Glomerular endothelial cell (primary cell): ENCODE measurements at places on chromosomes 6 and 20.

DNA sequence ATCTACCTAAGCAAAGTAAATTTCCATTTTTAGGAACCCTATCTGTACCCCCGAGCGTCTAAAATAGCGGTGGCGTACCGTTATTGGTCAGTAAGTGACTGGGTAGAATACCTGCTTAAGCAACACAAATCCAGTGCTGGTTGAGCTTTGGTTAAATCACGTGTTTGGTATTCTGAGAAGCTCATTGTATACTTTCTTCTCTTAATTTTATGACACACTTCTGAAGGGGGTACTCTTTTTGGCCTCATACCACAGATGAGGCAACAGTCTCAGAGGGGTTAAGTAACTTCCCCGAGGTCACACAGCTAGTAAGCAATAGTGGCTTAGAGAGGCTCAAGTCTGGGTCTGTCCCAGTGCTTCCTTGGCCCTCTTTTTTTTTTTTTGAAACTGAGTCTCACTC, 151.2 kb downstream of the TFAP2C start:
- no peak for DNase-seq

DNA sequence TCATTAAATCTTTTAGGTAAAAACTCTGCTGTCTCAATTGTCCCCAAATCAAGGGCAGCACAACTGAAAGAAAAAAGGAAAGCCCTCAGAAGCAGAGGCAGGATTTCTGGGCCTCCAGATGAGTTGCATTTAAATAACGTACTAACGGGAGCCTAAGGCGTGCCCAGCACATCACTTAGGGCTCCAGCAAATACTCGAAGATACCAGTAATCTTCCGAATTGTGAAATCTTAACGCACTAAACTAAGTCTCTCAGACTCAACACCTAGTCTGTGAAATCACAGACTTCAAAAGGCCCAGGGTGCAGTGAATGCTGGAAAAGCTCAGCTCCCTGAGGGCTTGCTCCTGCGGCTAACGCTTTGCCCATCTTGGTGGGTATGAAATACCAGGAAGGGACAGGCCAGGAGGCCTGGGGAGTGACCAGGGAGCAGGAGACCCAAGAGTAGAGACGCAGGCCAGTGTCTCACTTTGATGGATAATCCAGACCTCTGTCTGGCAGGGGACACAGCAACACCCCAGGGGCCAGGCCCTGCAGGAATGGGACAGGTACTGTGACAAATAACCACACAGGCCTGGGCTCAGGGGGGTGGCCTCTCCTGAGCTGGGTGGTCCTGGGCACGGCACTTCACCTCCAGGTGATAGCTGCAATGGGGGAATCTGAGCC, 36.4 kb downstream of the RRBP1 start:
- DNase-seq, result no peak

GRCh38 chr20:2751347-2751877, 49.0 kb downstream of the CPXM1 start:
- DNase-seq, result no peak

- DNase-seq, result peak; percentile 51
These were observed 33.7 kb downstream of the ADGRF5 start for GRCh38 chr6:46888031-46888430.

- DNase-seq, result no peak
These were observed 7.6 kb upstream of the SRSF3 start for GRCh38 chr6:36586606-36587005.

- DNase-seq, result no peak
These were observed 165.4 kb upstream of the CITED2 start for GRCh38 chr6:139539852-139540251.

DNA sequence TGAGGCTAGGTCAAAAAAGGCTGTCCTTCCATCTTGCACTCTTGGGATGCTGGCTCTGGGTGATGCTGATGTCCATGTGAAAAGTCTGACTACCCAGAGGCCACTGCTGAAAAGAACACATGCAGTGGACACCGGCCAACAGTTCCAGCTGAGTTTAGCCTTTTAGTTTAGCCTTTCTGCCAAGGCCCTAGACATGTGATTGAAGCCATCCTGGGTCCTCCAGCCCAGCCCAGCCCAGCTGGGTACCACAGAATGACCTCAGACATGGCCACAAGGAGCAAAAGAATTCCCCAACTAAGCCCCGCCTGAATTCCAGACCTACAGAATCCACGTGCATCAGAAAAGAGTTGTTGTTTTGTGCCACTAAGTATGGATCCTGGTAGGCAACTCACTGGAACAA, 17.4 kb downstream of the PIGT start:
- no peak for DNase-seq

DNA sequence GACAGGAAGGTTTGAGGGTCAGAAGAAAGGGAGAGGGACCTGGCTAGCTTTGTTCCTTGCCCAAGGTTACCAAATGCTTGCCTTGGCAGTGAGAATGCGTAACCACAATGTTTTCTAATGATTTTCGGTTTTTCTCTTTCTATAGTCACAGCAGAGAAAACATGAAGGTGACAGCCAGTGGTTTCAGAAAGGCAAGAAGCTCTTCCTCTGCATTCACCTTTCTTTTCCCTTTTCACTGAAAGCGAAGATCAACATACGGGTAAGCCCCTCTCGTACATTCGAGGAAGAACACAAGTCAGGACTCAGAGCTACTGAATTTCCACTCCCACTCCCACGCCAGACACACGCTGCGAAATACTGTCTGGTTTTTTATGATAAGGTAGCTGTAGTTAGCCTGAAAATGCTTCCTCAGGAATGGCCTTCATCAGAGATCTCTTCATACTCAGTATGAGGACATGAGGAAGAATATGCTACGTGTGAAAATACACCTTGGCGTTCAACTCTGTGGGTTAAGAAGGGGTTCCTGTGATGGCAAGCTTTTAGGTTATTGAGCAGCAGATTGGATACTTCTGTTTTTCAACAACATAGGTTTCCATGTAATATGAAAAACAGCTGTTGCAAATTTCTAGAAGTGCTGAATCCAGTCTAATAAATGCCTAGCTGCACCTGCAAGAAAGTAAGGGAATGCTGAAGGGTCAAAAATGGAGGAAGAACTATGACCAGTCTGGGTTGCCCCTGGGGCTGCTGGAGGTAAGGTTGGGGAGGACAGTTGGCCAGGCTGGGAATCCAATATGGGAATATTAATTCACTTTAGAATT, 7.4 kb upstream of the CD83 start:
- no peak for DNase-seq

DNA sequence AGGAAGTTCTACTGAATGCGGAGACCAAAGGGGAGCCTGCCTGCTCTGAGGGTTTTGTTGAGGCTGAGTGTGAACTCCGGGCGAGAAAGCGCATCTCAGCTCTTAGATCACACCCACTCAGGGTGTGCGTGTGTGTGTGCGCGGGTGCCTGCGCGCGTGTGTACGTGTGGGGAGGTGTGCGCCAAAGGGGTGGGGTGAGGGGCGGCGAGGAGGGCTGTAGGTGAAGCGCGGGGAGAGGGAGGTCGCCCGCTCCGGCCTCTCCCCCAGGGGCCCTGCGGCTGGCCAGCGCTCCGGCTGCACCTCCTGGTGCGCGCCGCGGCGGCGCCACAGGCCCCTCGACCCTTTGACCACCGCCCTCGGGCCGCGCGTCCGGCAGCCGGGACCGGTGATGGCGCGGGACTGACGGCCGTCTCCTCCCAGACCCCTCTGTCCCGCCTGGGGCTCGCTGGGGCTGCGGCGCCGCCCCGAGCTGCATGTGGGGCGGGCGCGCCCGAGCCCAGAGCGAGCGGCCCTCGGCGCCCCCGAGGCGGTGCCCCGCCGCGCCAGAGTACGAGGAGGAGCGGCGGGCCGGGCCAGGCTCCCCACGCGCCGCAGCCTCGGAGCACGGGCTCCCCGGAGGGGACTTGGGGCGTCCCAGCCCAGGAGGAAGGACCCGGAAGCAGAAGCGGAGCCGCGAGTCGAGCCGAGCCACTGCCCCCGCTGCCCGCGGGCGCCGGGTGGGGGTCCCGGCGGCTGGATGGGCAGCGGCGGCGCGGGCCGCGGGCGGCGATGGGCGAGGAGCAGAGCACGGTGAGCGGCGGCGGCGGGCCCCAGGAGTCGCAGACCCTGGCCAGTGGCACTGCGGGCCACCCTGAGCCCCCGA, at the start of gene RNF217:
RNF217 (plus strand) TSS at position 661 of the 862 bp plus-strand sequence; CDS start at position 769, 108 bp downstream.
- no peak for DNase-seq

DNA sequence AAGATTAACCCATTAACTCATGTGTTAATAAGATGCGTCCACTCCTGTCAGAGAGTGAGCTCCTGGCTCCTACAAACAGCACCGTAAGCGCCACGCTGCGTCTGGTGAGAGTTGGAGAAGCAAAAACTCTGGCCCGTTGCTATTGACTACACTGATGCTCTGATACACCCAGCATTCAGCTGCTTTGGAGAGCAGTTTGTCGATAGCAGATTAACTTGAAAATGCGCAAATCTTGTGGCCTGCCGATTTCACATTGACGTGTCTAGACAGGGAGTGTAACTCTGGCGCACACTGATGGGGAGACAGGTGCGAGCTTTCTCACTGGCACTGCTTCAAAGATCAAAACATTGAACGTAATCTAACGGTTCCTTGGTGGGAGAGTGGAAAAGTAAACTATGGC, 151.7 kb upstream of the RPS6KA2 start:
- no peak for DNase-seq

- DNase-seq, result no peak
These were observed 135.5 kb upstream of the TNFAIP3 start for GRCh38 chr6:137731600-137731959.

DNA sequence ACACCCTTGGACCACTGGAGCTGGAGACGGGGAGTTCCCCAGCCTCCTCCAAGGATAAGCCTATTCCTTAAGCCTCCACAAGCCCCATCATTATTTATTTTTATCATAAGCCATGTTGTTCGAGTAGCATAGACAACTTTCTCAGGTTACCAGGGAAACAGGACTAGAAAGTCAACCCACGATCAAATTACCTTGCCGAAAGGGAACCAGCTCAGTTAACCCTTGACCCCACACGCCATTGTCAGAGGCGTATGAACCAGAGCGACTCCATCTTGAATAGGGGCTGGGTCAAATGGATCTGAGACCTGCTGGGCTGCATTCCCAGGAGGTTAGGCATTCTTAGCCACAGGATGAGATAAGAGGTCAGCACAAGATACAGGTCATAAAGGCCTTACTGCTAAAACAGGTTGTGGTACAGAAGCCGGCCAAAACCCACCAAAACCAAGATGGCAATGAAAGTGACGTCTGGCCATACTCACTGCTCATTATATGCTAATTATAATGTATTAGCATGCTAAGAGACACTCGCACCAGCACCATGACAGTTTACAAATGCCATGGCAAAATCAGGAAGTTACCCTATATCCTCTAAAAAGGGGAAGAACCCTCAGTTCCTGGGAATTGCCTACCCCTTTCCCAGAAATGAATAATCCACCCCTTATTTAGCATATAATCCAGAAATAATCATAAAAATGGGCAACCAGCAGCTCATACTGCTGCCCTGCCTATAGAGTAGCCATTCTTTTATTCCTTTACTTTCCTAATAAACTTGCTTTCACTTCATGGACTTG, 22.4 kb downstream of the SYNJ2 start:
- DNase-seq, result no peak

GRCh38 chr6:82277686-82278085, 30.1 kb upstream of the IBTK start:
- DNase-seq, result no peak

GRCh38 chr6:42197555-42198362, 3.0 kb upstream of the GUCA1B start:
- no peak for DNase-seq

- DNase-seq, result no peak
These were observed 1009.4 kb downstream of the KIF16B start for GRCh38 chr20:15563836-15564235.

DNA sequence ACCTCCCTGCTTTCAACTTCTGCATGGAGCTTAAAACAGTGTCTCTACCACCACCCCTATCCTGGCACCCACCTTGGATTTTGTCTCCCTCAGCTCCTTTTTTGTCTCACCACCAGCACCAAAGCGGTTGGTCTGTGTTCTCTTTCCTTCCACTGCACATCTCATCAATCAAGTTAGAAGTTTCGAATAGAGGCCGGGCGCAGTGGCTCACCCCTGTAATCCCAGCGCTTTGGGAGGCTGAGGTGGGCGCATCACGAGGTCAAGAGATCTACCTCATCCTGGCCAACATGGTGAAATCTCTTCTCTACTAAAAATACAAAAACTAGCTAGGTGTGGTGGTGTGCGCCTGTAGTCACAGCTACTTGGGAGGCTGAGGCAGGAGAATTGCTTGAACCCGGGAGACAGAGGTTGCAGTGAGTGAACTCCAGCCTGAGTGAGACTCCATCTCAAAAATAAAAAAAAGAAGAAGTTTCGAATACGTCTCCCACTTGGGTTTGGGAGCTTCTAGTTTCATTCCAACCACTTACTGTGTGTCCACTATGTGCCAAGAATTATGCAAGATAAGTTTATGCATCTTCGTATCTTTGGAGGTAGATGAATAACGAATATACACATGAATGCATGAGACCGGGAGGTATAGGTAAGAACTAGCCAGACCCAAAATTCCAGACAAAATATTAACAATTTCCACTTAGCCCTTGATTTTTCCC, 5.9 kb downstream of the PCED1A start:
- DNase-seq, result no peak

DNA sequence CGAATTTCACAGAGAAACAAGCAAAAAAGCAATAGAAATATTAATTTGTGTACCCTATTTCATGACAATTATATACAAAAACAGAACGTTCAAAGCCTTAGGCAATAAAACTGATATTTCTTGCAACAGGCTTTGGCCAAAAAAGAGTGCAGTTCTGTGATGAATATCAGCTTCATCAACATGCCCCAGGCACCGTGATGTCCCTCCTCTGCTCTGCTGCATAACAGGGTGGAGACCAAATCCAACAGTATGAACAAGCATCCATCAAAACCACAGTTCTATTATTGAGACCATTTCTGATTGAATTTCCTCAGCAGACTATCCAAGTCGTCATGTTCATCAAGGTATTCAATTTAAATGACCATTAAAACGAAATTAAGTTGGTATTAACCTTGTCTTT, 722.6 kb upstream of the NRSN1 start:
- no peak for DNase-seq

DNA sequence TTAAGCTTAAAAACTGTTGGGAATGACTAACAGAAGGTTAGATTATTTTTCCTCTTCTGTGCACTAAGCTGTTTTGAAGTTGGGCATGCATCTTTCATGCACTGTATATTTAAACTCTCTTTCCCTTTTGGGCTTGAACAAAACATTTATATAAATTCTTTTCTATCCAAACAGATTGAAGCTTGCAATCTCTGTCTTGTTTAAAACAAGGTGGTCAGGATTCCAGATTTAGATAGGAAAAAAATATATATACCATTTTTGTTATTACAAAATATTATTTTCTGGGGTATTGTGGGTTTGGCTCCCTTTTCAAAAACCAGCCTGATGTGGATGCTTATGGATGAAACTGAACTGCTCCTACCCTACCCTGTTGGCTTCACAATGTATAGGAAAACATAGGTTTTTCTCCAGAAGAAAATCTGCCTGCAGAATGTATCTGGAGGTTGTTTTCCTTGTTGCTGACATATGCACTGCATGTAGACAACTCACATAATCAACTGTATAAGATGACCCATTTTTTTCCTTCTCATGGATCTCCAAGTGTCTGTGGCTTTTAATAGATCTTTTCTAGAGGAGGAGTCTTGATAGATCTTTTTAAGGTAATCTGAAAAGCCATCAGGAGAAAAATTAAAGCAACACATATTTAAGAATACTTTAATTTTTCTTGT, 146.3 kb downstream of the PRL start:
- no peak for DNase-seq
